NCI-H2029 (cell line): ENCODE measurements at places on chromosomes 16 and 17.

DNA sequence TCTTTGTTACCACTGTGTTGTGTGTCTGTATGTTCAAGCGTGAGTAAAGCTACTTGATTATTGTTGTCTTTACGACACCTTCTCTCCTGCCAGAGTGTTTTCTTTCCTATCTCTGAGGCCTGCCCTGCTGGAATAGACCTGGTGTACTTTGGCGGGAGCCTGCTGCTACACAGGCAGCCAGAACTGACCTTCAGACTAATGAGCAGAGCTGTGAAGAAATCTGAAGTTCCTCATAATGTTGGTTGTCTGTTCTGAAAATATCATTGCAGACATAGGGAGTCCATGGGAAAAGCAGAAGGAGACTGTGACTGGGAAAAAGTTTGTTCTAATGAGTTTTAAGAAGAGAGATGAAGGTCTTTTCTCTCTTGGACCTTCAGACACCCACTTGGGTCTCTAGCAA lies 9.8 kb downstream of the RHOT1 start:
- no peak for DNase-seq

DNA sequence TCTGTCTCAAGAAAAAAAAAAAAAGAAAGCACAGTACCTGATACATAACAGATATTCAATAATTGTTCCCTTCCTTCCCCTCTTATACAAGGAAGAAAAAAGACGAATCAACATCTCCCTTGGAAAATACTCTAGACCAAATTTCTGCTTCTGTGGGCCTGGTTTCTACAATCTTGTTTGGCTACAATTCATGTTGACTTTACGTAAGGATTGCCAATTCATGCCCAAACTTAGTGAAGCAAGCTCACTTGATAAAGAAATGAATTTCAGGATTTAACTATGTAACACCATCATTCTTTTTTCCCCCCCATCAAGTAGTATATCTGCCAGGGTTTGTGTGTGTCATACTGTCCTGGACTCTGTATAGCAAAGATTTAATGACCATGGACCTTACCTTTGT lies 134.2 kb upstream of the TBX2 start:
- DNase-seq = no peak

DNA sequence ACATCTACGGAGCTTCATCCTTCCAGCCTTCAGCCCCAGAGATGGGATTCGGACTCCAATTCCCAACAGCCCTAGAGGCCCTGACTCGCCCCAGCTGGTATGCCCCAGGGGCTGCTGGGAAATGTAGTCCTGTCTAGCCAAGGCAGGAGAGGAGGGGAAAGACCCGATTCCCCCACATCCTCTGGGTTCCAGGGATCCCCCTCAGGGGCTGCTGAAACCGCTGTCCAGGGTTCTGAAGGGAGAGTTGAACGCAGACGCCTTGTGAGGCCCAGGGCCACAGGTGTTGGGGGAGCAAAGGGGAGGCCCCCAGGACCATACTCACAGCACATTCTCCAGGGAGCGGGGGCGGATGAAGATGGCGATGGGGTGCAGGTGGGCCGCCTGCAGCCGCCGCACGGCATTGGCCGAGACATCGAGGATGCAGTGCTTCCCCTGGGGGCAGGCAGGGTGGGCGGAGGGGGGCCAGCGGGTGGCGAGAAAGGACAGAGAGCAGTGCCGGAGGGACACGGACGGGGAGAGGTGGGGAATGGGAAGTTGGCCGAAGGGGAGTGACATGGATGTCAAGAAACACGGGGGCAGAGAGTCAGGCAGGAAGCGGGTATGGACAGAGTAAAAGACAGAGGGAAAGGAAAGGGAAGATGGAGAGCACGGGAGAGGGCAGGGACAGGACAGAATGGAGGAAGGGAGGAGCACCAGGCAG lies 12.6 kb upstream of the ASGR1 start:
- no peak for DNase-seq

- no peak for DNase-seq
Observed at GRCh38 chr16:952321-952720, 18.5 kb downstream of the LMF1 start.

GRCh38 chr16:55120408-55120807 lies 189.7 kb downstream of the IRX5 start:
- DNase-seq = no peak

- no peak for DNase-seq
Observed at GRCh38 chr16:57271063-57271345, 13.5 kb downstream of the PLLP start.

DNA sequence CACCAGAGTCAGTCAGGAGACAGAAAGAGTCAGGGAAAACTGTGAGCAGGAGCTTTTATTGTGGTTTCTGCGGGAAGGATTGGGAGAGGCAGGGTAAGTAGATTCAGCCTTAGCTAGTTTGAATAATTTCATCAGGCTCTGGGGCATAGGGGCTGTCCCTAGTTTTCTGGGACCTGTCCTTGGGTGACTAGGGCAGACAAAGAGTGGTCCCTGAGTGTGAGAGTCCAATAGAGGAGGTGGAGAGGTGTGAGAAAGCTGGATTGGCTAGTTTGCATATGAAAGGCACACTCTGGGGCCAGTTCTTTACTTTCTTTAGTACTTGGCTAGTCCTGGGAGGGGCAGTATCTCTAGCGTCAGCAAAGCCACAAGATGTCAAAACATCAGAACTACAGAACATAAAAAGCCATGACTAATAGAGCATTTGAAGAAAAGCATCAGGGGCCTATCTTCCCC lies 255.6 kb downstream of the HS3ST3A1 start:
- no peak for DNase-seq

DNA sequence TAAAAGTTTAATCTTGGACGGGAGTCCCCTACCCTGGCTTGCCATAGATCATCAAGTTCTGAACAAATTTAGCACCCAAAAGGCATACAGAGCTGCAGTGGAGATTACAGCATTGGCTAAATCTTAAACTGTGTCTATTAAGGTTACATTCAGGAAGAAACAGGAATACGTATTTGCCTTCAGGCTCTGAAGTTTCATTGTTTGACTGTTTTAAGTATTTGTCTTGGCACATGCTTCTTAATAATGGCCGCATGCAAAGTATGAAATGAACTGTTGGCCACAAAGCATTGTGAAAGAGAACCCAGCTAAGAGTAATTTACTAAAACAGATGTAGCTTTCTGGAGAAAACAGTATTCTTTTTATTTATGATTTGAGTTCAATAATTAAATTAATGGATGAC lies 63.9 kb upstream of the CNEP1R1 start:
- DNase-seq = peak; percentile 20

DNA sequence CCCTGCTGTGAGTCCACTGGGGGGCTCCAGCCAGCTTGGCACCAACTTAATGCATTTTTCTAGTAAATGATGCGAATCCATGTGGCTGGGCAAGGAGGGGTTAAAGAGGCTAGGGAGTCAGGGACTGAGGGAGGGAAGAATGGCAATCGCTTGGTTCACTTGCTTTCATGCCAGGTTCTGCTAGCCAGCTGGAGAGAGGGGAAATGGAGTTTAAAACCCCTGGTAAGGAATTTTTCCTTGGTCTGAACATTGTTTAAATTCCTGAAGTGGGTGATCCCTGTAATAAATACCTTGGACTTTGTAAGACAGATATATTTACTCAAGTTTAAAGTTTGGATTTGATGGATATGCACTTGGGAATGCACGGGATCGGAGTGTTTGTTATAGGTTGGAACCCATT lies 22.8 kb downstream of the ANKFN1 start:
- no peak for DNase-seq

- DNase-seq = no peak
Observed at GRCh38 chr16:56367764-56368163, 57.6 kb downstream of the AMFR start.

DNA sequence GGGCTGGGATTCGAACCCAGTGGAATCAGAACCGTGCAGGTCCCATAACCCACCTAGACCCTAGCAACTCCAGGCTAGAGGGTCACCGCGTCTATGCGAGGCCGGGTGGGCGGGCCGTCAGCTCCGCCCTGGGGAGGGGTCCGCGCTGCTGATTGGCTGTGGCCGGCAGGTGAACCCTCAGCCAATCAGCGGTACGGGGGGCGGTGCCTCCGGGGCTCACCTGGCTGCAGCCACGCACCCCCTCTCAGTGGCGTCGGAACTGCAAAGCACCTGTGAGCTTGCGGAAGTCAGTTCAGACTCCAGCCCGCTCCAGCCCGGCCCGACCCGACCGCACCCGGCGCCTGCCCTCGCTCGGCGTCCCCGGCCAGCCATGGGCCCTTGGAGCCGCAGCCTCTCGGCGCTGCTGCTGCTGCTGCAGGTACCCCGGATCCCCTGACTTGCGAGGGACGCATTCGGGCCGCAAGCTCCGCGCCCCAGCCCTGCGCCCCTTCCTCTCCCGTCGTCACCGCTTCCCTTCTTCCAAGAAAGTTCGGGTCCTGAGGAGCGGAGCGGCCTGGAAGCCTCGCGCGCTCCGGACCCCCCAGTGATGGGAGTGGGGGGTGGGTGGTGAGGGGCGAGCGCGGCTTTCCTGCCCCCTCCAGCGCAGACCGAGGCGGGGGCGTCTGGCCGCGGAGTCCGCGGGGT lies at the start of gene CDH1:
TSS of gene CDH1 (plus strand) at position 247 of the 684 bp plus-strand sequence. CDS start at position 371, 124 bp downstream.
- DNase-seq = peak; percentile 70

DNA sequence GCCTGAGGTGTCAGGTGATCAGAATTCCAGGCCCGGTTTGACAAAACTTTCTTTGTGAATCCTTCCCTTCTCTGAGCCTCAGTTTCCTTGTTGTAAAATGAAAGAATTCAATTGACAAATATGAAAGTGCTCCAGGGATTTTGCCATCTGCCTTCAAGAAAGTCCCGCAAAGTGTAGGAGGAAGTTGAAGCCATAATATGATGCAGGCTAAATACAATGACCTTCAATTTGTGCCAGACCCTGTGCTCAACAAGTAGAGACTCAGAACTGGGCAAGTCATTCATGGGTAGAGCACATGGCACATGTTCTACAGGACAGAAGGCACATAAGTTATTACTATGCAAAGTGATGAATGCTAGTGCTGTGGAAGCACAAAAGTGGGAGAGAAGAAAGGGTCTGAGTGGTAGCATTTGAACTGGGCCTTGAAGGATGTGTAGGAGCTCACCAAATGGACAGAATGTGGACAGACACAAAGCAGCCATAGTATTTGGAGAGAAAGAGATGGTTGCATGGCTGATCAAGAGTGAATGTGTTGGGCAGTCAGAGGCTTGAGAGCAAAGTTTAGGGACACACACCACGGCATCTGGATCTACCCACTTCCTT lies 2.4 kb upstream of the SCIMP start:
- DNase-seq = no peak

DNA sequence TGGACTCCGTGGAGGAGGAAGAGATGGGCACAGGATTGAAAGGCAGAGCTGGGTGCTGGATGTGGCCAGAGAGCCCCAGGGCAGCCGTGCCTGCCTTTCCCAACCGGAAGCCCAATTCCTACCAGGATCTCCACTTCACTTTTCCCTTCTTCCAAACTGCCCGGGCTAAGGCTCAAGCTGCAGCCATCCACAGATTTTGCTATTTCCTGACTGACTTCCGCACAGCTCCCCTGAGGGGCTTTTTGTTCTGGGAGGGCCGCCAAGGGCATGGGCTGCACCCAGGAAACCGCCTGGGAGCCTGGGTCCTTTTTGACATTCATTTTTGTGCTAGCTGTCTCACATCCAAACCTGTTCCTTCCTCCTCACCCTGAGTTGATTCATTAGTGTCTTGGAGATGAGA lies 4.2 kb downstream of the SHISA6 start:
- no peak for DNase-seq

- no peak for DNase-seq
Observed at GRCh38 chr16:1511662-1512569, 18.8 kb downstream of the TELO2 start.

DNA sequence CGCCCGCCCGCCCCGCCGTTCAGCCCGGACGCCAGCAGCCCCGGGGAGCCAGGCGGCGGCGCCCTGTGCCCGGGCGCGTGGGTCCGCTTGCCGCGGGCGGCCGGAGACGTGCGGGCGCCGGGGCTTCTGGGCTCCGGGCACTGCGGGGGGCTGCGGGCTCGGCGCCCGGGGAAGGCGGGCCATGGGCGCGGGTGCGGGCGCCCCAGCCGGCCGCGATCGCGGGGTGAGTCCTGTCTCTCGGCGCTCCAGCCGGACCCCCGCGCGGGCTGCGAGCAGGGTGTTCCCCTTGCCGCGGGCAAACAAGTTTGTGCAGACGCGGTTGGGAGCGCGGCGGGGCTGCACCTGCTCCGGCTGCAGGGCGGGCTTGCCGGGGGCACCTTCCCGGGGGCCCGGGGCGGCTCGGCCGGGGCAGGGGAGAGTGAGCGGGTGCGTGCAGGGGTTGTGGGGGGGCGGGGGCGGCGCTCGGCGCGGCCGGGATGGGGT lies 292 bp downstream of the WSCD1 start:
- no peak for DNase-seq

DNA sequence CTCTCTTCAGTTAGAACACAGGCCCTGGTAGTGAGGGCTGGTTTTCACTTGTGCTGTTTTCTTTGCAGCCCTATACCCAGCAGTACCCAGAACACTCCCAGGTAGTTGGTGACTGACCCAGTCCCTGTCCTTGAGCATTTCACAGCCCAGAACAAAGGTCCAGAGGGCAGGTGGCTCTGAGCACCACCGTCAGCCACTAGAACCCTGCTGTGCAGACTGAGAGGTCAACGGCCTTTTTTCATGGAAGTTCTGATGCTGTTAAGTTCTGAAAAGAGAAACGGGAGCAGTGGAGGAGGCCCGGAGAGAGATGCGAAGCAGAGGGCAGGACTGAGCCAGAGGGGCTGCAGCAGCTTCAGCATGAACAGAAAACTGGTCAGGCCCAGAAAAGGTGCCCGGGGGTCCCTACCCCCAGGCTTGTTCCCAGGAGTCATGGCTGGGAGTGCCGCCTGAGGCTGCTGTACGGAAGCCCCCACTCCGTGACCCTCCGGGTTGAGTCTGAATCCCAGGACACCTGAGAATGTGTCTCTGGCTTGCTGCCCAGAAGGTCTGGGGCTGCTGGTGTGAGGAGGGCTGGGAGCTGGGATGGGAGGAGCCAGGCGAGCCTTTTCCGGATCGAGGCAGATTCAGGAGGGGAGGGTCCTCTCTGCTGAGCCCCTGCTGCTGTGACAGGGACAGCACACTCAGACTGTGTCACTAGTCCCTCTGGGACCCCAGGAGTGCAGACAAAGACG lies 8.7 kb downstream of the ZNF276 start:
- no peak for DNase-seq

DNA sequence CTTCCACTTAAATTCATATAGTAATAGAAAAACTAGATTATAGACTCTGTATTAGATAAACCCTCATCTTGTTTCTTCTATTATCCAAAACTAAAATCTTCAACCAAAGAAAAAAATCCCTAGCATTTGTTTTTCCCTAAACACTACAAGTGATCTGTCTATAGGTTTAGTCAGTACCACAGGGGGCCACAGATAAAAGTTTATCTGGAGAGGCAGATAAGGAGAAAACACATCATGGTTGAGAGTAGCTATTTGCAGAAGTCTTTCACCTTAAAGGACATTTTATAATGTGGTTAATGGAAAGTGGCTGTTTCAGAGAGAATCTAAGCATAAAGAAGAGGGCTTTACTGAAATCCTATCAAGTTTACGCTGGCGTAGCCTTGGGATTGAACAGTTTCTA lies 160.1 kb downstream of the CDK5R1 start:
- DNase-seq = no peak

GRCh38 chr17:74935585-74936469 lies at the start of gene OTOP3:
Gene OTOP3 (plus strand): TSS chr17:74935898. CDS start chr17:74935922, 24 bp downstream.
- DNase-seq = no peak

DNA sequence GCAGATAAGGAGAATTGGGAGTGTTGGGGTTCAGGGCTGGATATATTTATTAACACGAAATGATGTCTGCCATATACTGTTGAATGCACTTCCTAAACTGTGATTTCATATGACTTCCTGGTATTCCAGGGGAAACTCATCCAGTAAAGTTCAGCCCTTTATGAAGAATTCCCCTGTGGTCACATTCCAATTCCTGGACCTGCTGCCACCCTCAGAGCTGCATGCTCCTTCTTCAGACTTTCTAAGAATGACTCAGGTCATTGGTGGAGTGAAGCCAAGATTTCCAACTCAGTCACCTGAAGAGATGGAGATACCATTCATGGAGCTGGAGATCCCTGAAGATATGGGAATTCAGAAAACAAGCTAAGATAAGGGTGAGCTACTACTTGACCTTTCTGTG lies 114.2 kb upstream of the TMEM97 start:
- no peak for DNase-seq
